ENCODE measurements at places on chromosomes 2 and 18. TPM values are rescaled to one million over a fixed set of nuclear protein-coding genes. Genes with fewer than 3 reads are reported as not detected.

GRCh38 chr2:10659898-10660568, 29.7 kb downstream of the NOL10 start:
- DNase-seq = no peak

DNA sequence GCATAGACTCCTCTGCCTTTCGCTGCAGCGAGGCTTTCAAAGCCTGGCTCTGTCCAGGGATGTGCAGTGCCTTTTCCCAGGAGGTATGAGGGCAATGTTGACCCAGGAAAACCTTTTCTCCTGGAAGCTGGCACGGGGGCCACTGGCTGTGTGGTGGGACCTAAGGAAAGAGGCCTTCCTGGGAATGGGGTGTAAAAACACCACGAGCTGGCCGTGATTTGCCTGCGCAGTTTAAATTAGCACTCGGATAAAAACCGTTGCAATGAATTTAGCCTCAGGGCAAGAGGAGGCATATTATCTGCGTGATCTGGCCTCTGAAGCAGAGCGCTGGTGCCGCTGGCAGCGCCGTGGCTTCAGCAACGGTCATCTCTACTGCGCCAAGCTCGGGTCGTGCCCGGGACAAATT, 3.0 kb downstream of the OSR1 start:
- DNase-seq = no peak

GRCh38 chr2:124585277-124585676, 560.2 kb downstream of the CNTNAP5 start:
- DNase-seq = no peak

GRCh38 chr2:219384083-219384713, 3.5 kb downstream of the DNPEP start:
- no peak for DNase-seq

- no peak for DNase-seq
Measured at GRCh38 chr2:215705281-215705680, 269.4 kb upstream of the FN1 start.

GRCh38 chr2:85741211-85741832, 12.5 kb upstream of the ATOH8 start:
- no peak for DNase-seq

GRCh38 chr2:83022631-83023210, 1436.4 kb downstream of the SUCLG1 start:
- DNase-seq = no peak

DNA sequence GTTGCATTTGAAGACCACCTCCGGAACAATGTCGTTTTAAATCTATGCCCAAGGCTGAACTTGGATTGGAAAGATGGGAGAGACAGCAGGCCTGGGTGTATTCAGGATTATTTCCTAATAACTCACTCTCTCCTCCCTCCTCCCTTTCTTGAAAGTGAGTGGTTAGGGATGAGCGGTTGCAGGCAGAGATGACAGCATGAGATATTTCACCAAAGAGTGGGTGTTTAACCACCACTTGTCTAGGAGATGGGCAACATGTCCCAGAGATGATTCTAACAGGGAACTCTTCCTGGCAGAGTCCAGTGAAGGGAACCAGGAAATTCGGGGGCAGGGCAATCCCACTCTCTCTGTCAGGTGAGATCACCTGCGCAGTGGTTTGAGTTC, 123.2 kb downstream of the KCTD1 start:
- DNase-seq = no peak

The CREB1 gene
- 31.1 TPM for total RNA-seq

The CYS1 gene
- total RNA-seq = 20.4 TPM

The PRKAG3 gene
- not detected for total RNA-seq

The PLA2R1 gene
- 5.7 TPM for total RNA-seq

The ITPRIPL1 gene
- total RNA-seq = 12.2 TPM

The CCDC68 gene
- total RNA-seq = 0.41 TPM

The CCDC121 gene
- 5.9 TPM for total RNA-seq

The IL18RAP gene
- not detected for total RNA-seq
